Renal cortex interstitium (tissue), 15 donors: ENCODE measurements at places on chromosomes 1 and 21.

DNA sequence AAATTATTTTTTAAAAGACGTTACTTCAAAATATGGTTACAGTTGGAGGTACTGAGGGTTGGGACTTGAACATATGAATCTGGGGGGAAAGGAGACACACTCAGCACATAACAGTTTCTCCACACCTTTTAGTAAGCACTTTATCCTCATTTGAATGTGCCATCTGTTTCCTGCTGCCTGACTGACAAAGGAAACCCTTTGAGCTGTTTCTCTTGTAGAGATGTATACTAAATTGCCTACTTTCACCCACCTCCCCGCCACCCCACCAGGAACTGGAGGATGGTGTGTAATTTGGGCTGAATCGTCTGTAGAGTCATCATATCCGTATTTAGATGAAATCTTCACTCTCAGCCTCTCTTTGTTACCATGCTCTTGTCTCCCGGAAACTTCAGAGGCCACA lies 108.1 kb downstream of the KAZN start:
- no peak for DNase-seq

DNA sequence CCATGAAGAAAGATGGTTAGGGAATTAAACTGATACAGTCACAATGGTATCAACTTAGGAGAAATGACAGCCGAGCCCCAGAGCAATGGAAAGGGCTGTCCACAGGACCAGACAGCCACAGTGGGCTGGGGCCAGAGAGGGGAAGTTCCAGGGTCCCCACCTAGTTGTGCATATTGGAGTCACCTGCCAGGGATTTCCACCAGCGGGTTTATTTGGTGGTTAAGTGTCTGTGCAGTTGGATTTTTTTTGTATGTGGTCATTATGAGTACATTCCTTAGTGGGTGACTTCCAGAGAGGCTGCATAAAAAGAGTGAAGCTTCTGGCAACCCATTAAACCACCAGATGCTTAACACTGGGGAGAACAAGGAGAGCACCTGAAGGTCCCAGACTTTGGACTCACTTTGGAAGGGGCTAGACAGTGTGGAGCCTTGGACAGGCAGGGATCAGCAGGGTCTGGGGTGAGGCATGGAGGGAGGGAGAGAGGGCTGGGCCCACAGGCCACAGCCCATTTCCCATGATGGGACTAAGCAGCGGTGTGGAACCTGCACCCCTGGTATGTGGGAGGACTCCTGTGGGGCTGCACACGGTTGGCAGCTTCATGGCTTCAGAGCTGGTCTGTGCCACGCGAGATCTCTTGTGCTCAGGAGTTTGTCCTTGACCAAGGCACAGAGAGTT lies 7.8 kb upstream of the PTTG1IP start:
- no peak for DNase-seq

DNA sequence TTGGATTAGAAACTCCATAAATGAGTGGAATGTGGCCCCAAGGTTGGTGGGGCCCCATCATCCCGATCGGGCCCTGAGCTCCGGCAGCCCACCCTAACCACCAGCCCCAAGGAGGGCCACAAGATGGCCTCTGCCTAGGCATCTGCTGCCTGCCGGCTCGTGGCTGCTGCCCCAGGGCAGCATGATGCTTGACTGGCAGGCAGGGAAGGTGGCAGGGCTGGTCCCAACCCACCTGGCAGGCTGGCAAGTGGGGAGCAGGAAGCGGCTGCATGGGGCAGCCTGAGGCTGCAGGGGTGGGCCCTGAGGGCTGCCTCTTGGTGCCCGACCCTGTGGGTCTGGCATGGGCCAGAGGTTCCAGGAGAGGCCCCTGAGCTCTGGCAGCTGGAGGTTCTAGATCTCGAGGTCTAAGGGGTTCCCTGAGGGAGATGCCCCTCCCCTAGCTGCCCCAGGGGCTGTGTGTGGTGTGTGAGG lies 760 bp upstream of the GJC2 start:
- no peak for DNase-seq

- DNase-seq: no peak
Measured at GRCh38 chr1:205701891-205702290, 21.6 kb upstream of the SLC45A3 start.

DNA sequence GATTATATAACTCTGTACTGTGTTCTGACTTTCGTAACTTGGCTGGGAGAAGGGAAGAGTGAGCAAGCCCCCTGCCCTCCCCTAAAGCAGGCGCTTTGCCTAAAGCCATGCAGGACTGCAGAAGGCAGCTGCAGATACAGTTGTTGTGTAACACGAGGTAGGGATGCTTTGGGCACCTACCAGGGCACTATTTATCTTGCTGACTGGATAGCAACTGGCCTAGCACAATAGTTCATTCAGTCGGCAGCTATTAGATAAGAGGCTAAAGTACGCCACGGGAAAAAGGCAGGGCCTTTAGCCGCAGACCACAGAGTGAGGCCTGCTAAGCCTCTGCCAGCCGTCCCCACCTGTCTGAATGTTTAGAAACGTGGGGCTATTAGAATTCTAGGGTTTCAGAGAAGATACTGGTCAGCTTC lies 80.9 kb downstream of the TTC3 start:
- no peak for DNase-seq

DNA sequence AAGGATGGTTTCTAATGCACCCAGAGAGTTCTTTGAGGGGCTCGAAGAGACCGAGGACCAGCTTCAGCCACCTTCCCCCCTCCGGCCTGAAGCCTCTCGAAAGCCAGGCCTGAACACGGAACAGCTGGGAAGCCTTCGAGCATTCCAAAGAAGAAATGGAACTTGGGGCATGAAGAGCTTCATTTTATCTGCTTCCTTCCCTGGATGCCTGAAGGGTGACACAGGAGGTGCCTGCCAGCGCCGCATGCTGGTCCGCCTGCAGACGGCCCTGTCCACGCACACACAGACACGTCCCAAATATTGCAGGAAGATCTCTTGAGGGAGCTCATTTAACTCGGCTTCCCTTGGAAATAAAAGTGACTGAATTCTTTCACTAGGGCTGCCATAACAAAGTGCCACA lies 73.7 kb downstream of the TOMM20 start:
- no peak for DNase-seq

- DNase-seq: no peak
Measured at GRCh38 chr1:162984699-162985098, 84.5 kb upstream of the RGS4 start.

- DNase-seq: no peak
Measured at GRCh38 chr1:18429654-18430053, 51.1 kb upstream of the KLHDC7A start.

- DNase-seq: no peak
Measured at GRCh38 chr1:245036102-245036501, 118.7 kb upstream of the KIF26B start.

DNA sequence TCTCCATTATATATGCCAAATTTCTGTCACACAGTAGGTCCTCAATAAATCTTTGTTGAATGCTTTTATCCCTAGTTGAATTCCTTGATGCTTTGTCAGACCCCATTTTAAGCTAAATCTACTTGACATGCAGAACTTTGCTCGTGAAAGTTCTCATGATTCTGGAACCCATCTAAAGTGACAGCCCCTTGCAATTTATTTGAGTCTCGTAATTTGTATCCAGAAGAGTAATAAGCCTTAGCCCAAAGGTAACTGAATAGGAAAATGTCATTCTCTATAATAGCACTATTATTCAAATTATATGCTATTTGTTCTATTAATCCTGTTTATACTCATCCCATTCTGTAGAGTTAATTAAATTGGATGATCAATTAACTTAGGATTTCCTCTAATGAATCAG lies 466.6 kb upstream of the OLFM3 start:
- DNase-seq: no peak

DNA sequence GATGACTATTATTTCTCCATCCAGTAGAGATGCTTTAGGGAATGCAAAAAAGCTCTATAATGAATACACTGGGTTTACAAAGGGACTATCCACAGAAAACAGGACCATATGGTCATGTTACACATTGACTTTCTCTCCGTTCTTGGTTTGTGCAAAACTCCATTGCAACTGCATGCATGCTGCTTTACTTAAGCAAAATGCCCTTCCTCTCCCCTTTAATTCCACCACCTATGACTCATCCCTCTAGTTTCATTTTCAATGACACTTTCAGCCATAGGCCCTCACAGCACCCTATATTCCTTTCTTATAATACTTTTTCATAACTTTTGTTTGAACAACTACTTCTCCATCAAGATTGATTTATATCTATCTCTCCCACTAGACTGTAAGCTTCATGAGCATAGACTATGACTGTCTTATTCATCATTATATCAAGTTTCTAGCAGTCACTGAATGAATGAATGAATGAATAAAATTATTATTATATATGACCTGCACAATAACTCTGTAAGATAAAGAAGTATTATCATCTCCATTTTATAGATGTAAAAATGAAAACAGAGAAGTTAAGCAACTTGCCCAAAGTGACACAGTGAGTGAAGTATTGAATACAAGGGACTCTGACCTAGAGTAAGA lies 248.9 kb downstream of the PLPP3 start:
- DNase-seq: no peak

DNA sequence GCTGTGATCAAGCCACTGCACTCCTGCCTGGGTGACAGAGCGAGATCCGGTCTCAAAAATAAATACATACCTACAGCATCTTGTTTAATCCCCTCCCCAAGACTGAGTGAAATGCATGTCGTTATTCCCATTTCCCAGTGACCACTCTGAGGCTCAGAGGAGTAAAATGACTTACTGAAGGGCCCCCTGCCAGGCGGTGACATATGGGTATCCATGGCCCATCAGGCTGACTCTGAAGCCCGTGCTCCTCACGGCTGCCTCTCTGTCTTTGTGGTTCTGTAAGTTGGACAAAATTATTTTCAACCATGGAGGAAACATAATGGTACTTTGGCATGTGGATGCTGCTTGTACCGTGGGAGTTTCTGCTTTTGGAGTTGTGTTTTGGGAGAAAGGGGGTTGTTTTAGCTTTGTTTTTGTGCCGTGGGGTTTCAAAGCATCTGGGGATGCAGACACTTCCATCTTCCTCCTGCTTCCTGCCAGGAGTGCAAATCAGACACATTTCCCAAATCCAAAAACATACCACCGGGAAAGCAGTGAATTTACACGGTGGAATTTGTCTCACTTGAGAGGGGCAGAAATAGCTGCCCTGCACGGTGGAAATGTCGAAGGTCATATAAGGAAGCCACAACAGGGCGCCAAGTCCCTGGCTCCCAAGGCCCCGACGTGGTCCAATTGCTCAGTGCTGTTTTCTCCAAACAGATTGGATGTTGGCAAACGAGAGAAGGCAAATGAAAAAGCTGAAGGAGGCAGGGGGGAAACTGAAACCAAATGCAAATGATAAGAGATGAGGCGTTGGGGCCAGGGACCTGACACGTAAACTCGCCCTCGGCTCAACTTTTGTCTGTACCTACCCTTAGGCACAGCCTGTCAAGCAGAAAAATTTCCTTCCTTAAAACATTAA lies 17.1 kb upstream of the PINK1 start:
- DNase-seq: no peak

GRCh38 chr1:160117709-160118183 lies 2.2 kb downstream of the ATP1A2 start:
- DNase-seq: no peak

- no peak for DNase-seq
Measured at GRCh38 chr1:26477446-26478152, 5.4 kb downstream of the HMGN2 start.

DNA sequence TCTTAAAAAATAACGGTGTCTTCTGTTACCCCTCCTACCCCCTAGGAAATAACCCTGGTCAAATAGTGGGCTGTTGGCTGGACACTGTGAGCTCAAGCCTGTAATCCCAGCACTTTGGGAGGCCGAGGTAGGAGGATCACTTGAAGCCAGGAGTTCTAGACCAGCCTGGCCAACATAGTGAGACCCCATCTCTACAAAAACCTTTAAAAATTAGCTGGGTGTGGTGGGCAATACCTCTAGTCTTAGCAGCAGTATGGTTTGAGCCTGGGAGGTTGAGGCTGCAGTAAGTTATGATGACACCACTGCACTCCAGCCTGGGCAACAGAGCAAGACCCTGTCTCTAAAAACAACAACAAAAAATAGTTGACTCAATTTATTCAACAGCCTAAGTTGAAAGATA lies 453.7 kb downstream of the SIPA1L2 start:
- DNase-seq: no peak

DNA sequence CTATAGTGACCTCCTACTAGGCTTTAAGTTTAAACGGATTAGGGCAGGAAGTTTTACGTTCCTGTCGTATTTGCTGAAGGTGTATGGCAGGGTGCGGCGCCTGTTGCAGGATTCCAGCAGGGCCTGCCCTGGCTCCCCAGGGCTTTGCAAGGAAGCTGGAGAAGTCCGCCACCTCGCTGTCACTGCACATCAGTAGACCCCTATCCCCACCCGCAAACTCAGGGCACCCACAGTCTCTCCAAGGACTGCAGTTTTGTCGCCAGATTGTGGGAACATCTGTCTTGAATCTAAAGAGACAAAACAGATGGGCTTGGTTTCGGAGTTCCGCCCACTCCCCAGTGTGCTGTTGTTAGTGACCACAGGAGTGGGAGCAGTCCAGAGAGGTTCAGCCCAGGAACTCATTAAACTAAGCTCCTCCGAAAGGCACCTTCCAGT lies 110.8 kb downstream of the CDC7 start:
- DNase-seq: no peak

DNA sequence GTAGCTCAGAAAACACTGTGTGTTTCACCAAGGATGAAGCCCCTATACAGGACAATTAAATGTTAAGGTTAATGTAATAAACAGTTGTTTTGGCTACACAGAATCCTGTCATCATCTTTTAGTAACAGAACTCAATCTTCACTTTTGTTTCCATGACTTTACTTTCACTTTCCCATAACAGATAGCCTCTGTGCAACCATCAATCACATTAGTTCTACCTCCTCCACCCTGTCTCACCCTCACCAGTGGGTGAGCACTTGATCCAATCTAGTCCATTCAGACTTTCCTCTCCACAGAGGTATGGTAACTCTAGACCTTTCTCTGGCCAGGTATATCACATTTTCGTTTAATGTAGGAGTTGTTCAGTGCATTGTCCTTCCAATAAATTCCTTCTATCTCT lies 1018.5 kb downstream of the ADGRL2 start:
- DNase-seq: no peak

- DNase-seq: no peak
Measured at GRCh38 chr1:243645281-243645680, 204.8 kb downstream of the AKT3 start.

DNA sequence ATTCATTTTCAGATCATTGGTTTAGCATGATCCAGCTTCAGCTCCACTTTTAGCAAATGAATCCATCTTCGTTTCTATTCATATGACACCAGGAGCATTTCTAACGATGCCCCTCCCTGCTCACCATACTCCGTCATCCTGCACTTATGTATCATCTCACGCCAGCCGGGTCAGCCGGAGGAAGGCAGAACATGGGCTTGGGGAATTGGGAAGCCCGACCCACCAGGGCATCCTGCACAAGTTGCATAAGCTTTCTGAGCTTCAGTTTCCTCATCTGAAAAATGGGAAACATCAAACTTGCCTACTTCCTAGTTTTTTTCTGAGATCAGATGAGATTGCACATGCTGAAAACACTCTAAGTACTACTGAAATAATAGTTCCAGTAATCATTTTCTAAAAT lies 194.7 kb downstream of the AK5 start:
- DNase-seq: no peak

- DNase-seq: no peak
Measured at GRCh38 chr1:56377431-56377830, 201.9 kb downstream of the PLPP3 start.

- DNase-seq: no peak
Measured at GRCh38 chr1:198829944-198830343, 191.1 kb downstream of the PTPRC start.

GRCh38 chr1:155169541-155169940 lies 3.6 kb downstream of the KRTCAP2 start:
- no peak for DNase-seq
